ENCODE measurements at places on chromosomes 6 and 20.

DNA sequence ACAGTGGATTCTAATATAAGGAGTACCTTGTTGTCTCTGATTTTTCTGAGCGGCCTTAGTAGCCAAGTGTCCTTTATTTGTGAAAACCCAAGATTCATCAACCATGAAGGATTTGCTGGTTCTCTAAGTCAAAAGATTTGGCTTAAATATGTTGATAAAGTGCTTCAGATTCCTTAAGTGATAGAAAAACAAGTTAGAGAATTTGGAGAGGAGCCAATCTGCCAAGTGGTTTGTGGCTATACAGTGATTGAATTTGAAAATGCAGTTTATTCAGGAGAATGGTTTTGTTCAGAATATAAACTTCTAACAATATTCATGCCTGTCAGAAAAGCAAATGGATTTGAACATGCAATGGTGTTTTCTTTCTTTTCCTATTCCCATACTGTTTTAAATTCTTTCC, 54.8 kb downstream of the CAP2 start:
- no peak for DNase-seq

DNA sequence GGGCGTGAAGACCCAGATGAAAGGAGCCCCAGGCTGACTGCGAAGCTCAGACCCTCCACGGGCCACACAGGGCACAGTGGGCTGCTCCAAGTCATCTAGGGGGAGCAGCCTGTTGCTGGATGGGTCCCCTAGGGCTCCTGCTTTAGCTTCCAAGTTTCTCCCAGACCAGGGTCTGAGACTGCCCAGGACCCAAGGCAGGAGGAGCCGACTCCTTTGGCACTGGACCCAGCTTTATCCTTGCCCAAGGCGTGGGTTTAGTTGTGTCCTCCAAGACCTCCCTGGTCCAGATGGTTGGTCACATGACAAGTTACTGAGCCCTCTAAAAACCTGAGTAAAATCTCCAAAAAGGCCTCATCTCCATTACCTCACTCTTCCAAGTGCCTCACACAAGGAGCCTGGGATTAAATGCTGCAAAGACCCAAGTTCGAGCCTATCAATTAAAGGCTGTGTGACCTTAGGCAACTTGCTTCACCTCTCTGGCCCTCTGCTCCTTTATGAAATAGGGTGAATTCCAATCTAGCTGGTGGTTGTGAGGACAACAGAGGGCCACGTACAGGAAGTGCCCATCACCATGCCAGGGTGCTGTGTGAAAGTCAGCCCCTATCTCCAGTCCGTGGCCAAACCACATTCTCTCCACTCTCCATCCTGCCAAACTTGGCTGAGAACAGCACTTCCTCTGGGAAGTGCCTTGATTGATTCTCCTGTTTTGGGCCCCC, 2.5 kb downstream of the NECAB3 start:
- no peak for DNase-seq

DNA sequence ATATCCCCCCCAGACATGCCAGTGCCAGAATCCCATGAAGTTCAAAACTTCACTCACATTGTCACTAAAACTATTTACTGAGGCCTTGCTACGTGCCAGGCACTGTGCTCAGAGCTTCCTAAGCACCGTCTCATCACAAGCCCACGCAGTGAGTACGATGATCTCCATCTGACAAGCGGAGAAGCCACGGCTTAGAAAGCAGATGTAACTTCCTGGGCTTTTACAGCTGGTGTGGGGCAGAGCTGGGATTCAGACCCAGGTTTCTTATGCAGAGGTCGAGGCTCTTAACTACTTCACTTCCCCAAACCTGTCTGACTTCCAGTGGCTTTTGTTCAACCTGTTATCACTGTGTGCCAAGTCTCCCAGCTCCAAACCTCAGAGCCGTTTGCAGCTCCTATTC, 8.3 kb downstream of the MDGA1 start:
- DNase-seq = no peak

- DNase-seq = no peak
Measured at GRCh38 chr20:61588411-61589385, 336.6 kb downstream of the CDH4 start.

DNA sequence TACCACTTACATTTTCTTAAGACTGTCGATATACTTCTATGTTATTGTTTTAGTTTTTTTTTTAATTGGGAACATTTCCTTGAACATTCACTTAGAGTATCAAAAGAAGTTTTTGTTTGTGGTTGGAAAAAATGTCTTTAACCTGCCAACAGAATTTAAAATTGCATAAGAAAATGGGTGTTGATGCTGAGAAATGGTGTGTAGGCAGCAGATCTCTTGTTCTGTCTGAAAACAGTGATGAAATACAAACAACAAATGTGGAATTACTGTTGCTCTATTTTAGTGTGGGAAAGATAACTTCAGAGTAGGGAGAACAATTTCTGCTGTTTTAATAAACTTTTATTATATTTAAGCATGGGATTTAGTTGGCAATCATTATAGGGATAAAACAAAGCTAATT, 293.5 kb downstream of the CDKAL1 start:
- DNase-seq = no peak

- no peak for DNase-seq
Measured at GRCh38 chr20:17524560-17524959, 6.6 kb downstream of the BFSP1 start.

- DNase-seq = no peak
Measured at GRCh38 chr6:54044059-54044458, 67.2 kb upstream of the MLIP start.

DNA sequence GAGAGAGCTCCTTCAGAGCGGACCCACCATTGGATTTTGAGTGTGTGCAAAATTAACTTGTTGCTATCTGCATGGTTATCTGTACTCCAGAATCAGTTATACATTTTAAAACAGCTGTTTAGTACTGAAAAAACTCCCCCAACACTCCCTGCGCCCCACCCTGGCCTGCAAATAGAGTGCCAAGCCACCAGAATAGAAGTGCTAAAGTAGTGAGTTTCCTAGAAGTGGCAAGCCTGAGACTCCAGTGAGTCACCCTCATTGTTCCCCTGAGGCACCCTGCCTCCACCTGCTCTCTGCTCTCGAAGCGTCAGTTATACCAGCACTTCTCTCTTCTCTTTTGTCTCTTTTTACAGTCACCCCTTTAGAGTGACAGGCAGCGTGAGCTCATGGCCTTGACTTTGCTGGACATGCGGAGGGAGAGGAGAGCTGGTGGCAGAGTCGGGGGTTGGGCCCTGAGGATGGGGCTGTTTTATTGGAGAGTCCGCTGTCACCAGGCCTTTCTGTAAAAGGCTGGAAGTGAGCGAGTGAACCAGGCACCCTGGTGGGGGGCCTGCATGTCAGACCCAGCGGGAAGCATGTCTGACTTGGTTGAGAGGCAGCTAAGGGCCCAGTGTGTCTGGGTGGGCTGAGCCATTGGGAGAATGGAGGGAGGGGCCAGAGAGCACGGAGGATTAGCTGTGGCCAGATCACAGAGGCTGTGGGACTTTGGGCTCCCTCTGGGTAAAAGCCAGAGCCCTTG, 10.4 kb downstream of the IGF2R start:
- DNase-seq = peak; percentile 43

- DNase-seq = no peak
Measured at GRCh38 chr6:3887150-3887700, 38.1 kb downstream of the FAM50B start.

- no peak for DNase-seq
Measured at GRCh38 chr6:117771403-117771802, 96.1 kb downstream of the NUS1 start.

- DNase-seq = no peak
Measured at GRCh38 chr20:38095017-38095686, 61.6 kb downstream of the RPRD1B start.

DNA sequence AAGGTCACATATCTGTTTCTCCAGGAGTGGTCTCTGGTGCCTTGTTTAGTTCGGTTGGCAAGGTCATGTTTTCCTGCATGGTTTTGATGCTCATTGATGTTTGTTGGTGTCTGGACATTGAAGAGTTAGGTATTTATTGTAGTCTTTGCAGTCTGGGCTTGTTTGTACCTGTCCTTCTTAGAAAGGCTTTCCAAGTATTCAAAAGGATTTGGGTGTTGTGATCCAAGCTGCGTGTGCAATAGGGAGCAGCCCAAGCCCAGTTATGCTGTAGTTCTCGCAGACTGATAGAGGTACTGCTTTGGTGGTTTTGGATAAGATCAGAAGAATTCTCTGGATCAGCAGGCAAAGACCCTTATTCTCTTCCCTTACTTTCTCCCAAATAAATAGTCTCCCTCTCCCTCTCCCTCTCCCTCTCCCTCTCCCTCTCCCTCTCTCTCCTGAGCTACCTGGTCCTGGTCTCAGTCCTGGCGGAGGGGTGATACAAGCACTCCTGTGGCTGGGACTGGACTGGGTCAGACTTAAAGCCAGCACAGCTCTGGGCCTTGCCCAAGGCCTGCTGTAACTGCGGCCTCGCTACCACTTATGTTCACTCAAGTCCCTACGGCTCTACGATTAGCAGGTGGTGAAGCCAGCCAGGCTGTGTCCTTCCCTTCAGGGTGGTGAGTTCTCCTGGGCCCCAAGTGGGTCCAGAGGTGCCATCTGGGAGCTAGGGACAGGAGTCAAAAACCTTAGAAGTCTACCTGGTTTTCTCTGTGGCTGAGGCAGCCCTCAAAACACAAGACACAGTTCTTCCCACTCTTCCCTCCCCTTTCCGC, 27.3 kb upstream of the GRM4 start:
- no peak for DNase-seq

Measured in activated T-helper 1 cell treated with anti-CD3 and anti-CD28 coated beads, Interleukin-2, amount 50 U/mL, for 16 hours (primary cell).